ENCODE measurements at places on chromosomes 5 and 9.

GRCh38 chr5:12109075-12109688 lies 204.9 kb upstream of the CTNND2 start:
- DNase-seq, result no peak

DNA sequence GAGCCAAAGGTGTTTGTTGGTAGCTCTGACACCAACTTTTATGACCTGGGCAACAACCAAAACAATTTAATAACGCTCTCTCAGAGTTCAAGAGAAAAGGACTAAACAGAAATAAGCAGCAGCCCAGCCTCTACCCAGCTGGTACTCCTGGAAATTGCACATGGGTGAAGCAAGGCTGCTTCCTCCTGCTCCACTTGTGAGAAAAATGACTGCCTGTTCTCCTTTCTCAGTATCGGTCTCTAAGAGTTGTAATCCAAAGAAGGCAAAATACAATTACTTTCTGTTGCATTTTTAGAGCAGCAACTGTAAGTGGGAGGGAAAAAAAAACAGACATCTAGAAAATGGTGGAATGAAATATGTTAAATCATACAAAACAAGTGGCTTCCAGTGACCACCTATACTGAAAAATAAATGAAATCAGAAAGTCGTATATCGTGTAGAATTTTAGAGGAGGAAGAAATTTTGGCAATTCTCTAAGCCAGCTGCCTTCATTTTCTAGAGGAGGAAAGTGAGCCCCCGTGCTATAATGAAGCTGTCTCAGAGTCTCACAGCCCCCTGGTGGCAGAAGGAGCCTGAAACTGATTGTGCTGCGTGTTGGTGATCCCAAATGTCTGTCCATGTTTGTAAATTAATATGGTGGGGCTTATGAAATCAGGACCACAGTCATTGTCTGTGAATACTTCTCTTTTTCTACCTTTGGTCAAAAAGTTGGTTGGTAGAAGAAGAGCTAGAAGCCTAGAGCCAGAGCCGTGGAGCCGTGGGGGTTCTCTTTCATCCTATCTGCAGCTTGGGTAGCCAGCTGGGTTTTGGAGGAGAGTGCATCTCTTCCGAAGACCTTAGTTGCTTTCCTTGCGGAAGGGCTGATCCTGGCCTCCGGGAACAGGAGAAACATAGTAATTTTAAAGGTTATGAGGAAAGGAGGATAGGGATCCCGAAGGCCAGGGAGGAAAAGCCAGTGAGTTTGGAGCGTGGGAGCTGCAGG lies 139.9 kb downstream of the PIP5K1B start:
- DNase-seq, result no peak

DNA sequence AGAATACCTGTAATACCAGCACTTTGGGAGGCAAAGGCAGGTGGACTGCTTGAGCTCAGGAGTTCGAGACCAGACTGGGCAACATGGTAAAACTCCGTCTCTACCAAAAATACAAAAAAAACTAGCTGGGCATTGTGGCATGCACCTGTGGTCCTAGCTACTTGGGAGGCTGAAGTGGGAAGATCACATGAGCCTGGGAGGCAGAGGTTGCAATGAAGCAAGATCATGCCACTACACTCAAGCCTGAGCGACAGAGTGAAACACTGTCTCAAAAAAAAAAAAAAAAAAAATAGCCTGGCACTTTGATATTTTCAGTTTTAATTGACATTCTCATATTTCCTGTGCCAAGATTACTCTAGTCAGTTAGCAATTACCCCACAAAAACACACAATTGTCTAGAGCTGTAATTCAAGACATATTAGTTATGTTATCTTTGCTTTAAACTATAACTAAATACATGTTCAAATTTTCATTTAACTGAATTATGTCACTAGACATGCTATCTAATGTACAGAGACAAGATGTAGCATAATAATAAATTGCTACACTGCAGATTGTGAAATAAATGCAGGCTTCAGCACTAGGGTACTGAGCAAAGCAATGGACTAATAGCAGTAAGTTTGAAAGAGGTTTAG lies 378.2 kb upstream of the GRAMD2B start:
- DNase-seq, result no peak

DNA sequence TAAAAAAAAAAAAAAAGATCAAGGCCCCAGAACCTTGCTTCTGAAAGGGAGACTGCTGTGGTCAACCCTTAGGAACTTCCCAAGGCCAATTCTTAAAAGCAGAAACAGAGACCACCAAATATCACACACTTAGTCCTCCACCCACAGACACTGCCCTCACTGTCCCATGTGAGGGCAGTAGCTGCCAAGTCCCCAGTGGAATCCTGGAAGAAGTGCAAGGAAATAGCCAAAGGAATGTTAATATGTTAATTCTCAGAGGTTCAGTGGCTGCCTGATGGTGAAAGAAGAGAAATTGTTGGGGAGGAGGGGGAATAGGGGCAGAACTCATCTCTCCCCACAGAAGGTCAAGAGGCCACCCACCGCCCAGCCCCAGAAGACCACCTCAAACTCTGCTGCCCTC lies 23.1 kb downstream of the FSTL4 start:
- no peak for DNase-seq

DNA sequence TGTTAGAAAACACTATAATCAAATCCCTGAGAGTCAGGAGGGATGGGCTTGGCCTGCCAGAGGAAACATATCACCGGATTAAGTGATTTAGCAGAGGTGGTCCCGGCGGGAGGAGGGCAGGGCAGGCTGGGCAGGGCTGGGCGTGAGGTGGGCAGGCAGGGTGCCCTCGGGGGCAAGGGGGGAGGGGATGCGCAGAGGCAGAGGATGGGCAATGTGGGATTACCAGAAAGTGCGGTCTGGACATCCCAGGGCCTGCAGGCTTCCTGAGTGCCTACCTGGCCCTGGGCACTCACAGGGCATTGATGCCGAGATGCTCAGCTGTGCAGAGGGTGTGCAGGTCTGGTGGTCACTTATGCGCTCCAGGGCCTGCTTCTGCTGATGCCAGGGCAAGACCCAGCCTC lies 115.2 kb downstream of the ADAMTS2 start:
- DNase-seq, result no peak

GRCh38 chr9:85667374-85667773 lies 74.4 kb downstream of the AGTPBP1 start:
- no peak for DNase-seq

DNA sequence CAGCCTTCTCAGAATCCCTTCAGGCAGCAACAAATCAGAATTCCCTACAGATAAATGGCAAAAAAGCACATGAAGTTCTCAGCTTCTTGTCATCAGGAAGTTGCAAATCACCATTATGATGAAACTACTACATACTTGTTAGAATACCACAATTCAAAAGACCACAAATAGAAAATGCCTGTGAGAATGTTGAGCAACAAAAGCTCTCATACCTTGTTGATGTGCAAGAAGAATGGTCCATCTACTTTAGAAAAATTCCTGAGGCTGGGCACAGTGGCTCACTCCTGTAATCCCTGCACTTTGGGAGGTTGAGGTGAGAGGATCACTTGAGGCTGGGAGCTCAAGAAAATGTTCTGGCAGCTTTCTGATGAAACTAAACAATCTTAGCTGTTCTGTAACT lies 278.1 kb downstream of the ICE1 start:
- no peak for DNase-seq

DNA sequence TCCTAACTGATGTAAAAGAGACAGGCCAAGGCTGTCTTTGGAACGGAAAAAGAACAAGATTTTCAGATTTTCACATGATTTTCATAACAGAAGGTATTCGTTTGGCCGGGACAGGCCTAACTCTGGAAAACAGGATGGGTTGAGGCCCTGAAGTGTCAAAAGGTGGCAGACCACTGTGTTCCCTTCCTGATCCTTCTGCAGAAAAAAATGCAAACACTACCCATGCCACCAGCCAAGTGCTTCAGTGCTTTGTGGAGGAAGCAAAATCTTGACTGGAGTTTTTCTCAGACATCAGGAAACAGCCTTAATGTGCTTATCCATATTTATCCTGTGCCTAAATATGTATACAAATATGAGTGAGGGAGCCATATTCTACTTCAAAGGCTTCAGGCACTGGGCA lies 113.5 kb upstream of the IL6ST start:
- no peak for DNase-seq

- peak; percentile 12 for DNase-seq
These were observed 100.7 kb upstream of the SSBP2 start for GRCh38 chr5:81851481-81852178.
